Astrocyte (in vitro differentiated cells and primary cell): ENCODE measurements at places on chromosomes 12 and 14. TPM values are rescaled to one million over a fixed set of nuclear protein-coding genes. Genes with fewer than 3 reads are reported as not detected.

DNA sequence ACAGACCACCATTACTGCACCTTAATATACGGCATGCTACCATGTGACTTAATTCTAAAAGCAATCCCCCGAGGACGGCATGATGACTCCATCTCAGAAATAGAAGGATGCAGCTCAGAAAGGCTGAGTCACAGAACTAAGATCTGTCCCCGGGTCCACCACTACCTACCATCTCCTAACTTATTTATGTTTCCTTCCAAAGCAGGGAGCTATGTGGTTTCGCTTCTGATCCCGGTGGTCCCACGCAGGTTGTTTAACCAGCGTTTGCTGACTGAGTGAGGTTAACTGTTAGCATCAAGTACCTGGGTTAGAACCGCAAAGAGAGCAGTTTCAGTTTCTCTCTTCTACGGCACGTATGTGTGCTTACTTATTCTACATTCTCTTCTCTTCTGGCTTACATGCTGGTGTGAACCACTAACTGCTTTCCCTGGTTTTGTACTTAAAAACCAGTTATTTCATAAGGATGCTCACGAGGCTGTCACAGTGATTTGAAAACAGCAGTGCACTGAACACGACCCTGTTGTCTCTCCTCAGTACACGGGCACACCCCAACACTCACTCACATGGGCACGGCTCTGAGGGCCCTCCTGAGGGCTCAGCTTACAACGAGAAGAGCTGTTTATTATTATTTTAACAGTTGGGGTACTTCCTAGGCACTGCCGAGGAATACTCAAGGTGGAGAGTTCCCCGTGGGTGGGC is 66.7 kb downstream of the CCDC88C start:
- no peaks in the 10 kb centered on the region for H3K36me3 ChIP-seq
- peaks cover 18% of the 10 kb centered on the region for H3K27me3 ChIP-seq
- no peak overlapping the region for H3K4me3 ChIP-seq

DNA sequence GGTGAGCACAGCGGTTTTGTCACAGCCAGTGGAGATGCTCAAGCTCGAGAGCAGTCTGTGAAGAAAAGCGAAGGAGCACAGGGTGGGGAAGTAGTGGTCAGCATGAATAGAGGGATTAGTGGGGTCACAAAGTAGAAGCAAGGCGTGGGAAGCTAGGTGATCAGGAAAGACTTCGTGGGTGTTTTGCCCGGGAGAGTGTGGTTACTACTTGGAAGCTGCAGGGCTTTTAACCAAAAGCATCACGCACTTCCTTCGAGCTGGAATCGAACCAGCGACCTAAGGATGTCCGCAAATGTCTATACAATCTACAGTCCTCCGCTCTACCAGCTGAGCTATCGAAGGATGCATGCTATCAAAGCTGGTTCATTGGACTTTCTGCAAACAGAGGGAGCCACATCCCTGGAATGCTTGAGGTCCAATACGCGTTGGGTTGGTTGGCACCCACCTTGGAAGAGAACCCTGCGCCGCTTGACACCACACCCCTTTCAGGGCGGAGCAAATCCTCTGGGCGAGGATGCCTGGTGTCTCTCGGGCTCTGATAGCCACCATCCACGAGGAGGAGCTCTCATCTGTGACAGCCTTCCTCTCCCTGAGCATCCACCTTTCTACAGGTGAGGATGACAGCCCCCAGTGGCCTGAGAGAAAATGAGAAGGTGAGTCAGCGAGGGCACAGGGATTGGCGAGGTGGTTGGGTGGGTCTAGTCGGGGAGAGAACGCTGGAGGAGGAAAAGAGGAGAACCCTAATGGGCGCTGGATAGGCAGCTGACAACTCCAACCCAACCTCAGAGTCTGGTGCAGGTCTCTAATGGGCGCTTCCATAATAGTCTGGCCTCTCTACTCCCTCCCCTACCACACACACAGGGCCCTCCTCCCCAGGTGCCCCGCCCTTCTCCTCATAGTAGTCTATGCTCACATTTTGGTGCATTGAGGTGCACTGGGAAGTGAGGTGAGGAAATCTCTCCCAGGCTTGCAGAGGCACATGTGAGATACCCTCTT is 16.0 kb upstream of the OR6S1 start:
- no peaks in the 10 kb centered on the region for H3K4me1 ChIP-seq
- no peaks in the 10 kb centered on the region for H3K36me3 ChIP-seq
- DNase-seq: no peak
- H3K27ac ChIP-seq: no peak overlapping the region

DNA sequence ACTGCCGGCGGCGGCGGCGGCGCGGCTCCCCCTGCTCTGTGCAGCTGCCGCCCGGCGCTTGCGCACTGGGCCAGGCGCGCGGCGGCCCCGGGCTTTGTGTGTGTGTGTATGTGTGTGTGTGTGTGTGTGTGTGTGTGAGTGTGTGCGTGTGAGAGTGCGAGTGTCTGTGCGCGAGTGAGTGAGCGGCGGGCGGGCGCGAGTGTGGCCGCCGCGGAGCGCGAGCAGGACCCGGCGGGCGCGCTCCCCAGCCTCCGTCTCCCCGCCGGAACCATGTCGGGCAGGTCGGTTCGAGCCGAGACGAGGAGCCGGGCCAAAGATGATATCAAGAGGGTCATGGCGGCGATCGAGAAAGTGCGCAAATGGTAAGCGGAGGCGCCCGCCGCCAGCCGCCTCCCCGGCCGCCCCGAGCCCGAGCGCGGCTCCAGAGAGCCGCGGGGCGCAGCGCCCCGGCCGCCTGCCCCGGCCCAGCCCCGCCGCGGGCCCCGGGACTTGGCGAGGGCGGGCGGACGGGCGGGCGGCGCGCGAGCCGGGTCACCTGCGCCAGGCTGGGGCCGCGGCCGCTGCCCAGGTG is at the start of gene BCL7A:
BCL7A (plus strand) TSS at position 63 of the 571 bp plus-strand sequence; CDS start at position 271, 208 bp downstream.
- DNase-seq: peak; percentile 60
- no peaks in the 10 kb centered on the region for H3K27me3 ChIP-seq
- peaks cover 23% of the 10 kb centered on the region for H3K4me1 ChIP-seq
- no peaks in the 10 kb centered on the region for H3K36me3 ChIP-seq
- H3K27ac ChIP-seq: peak within 1 kb of the TSS; percentile 64

The SLC25A21 gene
- total RNA-seq: 1.5 and 2.8 TPM in 2 replicates

GRCh38 chr12:131096681-131097181 is 143.0 kb downstream of the ADGRD1 start:
- no peaks in the 10 kb centered on the region for H3K4me1 ChIP-seq
- no peak for DNase-seq
- no peak overlapping the region for H3K27ac ChIP-seq
- H3K36me3 ChIP-seq: no peaks in the 10 kb centered on the region
- no peaks in the 10 kb centered on the region for H3K27me3 ChIP-seq
- no peak overlapping the region for H3K4me3 ChIP-seq

The PRB2 gene
- total RNA-seq: not detected in 2 replicates

The GLT8D2 gene
- 11.1 and 12.2 TPM in 2 replicates for total RNA-seq

DNA sequence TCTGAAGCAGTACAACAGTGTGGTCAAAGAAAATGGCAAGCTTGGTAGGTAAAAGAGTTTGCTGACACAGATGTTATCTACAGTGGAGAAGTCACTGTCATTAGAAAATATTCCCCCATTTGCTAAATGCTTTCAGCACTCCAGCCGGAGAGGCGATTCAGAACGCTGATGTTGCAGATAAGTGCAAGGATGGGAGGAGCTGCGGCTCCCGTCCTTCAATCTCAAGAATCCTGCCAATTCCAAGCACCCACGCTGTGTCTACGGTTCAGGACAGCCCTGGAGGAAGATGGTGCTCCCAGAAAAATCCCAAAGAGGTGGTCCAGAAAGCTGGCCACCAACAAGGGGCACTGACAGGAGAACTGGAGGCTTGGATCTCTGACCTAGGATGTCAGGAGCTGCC is 79.1 kb downstream of the ZFP36L1 start:
- H3K4me3 ChIP-seq: no peak overlapping the region
- no peaks in the 10 kb centered on the region for H3K36me3 ChIP-seq
- no peak for DNase-seq
- H3K4me1 ChIP-seq: no peaks in the 10 kb centered on the region
- H3K27me3 ChIP-seq: no peaks in the 10 kb centered on the region

GRCh38 chr14:104084251-104085002 is 1.1 kb upstream of the ASPG start:
- no peak overlapping the region for H3K27ac ChIP-seq
- no peaks in the 10 kb centered on the region for H3K36me3 ChIP-seq
- no peaks in the 10 kb centered on the region for H3K4me1 ChIP-seq

The ART4 gene
- total RNA-seq: not detected in 2 replicates

The CDC42BPB gene
- 116 and 119 TPM in 2 replicates for total RNA-seq

The FOXG1 gene
- total RNA-seq: 0.07 and 0.18 TPM in 2 replicates

DNA sequence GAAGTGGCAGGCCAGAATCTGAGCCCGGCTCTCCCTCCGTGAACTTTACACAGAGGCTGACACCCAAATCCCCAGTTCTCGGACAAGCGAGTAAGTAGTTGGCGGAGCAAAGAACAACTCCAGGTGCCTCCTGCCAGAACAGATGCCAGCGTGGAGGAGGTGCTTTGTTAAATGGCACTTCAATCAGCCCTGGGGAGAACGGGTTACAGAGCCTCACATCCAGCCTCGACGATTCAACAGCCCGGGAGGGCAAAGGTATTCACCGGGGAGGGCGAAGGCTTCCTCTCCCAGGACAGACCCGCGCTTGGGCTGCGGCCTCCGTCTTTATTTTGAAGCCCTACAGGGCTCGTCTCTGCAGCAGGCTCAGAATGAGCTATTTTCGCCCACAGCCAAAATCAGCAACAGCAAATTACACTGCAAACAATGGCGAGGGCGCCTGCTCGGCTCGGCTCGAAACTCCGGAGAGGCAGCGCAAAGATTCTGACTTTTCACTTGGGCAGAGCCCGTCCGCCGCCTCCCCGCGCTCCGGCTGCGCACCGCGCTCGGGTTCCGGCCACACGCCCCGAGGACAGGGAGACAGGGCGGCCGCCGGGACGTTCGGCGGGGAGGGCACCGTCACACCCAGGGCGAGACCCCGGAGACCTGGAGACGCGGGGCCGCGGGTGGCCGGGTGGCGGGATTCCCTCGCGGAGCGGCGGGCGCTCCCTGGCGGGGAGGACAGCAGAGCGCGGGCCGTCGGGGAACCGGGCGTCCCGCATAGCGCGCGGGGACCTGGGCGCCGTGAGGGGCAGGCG is 811 bp downstream of the TMCC3 start:
- DNase-seq: peak; percentile 15
- no peaks in the 10 kb centered on the region for H3K36me3 ChIP-seq
- peaks cover 8% of the 10 kb centered on the region for H3K4me1 ChIP-seq
- H3K27me3 ChIP-seq: peaks cover 36% of the 10 kb centered on the region
- peak overlapping the region; percentile 52 for H3K4me3 ChIP-seq

DNA sequence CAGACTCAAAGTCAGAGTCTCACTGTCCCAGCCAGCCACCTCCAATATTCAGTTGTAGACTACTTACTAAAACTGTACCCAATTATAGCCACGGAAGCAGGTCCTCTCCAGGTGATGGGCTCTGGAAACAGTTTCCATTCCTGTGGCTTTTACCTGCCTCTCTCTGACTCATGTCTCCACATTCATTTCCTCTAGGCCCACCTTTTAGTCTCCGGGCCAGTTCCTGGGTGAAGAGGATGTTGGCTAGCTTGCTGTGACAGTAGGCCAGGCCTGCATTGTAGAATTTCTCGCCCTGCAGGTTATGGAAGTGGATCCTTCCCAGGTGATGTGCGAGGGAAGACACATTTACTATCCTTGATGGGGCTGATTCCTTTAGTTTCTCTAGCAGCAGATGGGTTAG is 5.6 kb downstream of the RDH11 start:
- no peak overlapping the region for H3K4me3 ChIP-seq
- peaks cover 59% of the 10 kb centered on the region for H3K36me3 ChIP-seq
- no peak overlapping the region for H3K27ac ChIP-seq
- peaks cover 13% of the 10 kb centered on the region for H3K4me1 ChIP-seq
- H3K27me3 ChIP-seq: no peaks in the 10 kb centered on the region

GRCh38 chr14:95011445-95012006 is 145.8 kb downstream of the DICER1 start:
- H3K27ac ChIP-seq: no peak overlapping the region
- DNase-seq: no peak
- H3K4me3 ChIP-seq: no peak overlapping the region
- H3K36me3 ChIP-seq: no peaks in the 10 kb centered on the region
- H3K4me1 ChIP-seq: no peaks in the 10 kb centered on the region
- H3K27me3 ChIP-seq: peaks cover 11% of the 10 kb centered on the region
